ENCODE measurements at places on chromosomes 4 and X.
A peak's percentile ranks its signal among the peaks of the same experiment; 100 is the strongest.

DNA sequence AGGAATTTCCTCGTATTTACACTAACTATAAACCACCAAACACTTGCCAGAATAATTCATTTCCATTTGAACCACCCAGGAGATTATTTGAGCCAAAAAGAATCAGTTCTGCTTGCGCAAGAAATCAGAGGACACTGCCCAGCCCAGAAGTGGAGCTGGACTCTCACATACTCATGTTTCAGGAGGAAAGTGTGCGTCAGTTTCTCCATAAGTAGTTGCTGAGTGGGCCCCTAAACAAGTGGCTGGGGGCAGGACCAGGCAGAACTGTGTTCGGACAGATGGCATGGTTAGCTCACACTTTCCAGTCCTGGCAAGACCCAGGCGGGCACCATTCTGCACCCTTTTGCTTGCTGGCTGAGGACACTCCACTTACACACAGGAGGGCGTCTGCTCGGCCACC lies 38.8 kb downstream of the BTC start:
- DNase-seq: peak; percentile 28

GRCh38 chr4:54861201-54861600 lies 203.4 kb downstream of the KIT start:
- no peak for DNase-seq

DNA sequence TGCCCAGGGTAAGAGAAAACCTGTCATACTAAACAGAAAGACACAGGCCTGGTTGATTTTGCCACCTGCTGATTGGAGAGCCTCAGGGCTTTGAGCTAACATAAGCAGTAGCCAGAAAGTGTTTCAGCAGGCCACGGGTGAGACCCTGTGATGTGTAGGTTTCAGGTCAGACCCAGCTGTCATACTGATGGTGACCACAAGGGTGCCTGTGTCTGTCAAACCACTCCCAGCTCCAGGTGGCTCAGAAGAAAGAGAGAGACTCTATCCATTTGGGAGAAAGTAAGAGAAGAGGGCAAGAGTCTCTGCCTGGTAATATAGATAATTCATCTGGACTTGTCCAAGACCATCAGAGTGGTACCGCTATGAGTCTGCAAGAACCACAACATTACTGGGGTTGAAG lies 72.8 kb upstream of the NLRP2B start:
- DNase-seq: no peak

DNA sequence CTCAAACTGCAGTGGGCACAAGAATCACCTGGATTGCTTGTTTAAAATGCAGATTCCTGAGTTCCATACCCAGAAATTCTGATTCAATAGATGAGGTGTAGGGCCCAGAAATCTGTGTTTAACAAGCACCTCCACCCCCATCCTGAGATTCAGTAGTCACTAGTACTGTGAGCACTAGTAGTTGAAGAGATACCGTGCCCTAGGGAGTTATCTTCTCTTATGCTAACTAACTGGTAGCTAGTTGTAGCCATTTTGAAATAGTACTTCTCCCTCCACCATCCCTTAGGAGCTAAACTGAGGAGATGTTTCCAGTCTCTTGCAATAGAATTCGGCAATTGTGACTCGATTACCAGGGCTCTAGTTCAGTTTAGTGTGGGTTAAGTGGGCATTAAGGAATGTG lies 18.4 kb downstream of the KLHL34 start:
- no peak for DNase-seq

GRCh38 chrX:40418146-40418812 lies 162.5 kb upstream of the ATP6AP2 start:
- DNase-seq: no peak

- DNase-seq: peak; percentile 28
Observed at GRCh38 chr4:11765849-11766453, 337.3 kb upstream of the HS3ST1 start.

DNA sequence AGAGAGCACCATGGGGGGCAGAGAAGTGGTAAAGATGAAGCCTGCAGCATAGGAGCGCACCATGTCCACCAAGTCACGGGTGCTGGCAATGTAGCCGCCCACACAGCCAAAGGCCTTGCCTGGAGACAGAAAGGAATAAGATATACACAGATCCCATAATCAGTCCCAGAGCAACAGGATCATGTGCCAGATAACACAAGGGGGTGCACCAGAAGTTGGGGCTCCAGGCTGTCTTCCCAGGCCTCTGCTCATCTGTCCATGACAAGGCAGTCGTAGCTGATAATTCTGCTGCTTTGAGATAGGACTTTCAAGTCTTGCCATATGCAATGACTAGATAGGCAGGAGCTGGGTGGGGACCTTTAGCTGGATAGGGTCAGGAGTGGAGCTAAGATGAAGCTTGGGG lies 14.7 kb downstream of the APEX2 start:
- no peak for DNase-seq

DNA sequence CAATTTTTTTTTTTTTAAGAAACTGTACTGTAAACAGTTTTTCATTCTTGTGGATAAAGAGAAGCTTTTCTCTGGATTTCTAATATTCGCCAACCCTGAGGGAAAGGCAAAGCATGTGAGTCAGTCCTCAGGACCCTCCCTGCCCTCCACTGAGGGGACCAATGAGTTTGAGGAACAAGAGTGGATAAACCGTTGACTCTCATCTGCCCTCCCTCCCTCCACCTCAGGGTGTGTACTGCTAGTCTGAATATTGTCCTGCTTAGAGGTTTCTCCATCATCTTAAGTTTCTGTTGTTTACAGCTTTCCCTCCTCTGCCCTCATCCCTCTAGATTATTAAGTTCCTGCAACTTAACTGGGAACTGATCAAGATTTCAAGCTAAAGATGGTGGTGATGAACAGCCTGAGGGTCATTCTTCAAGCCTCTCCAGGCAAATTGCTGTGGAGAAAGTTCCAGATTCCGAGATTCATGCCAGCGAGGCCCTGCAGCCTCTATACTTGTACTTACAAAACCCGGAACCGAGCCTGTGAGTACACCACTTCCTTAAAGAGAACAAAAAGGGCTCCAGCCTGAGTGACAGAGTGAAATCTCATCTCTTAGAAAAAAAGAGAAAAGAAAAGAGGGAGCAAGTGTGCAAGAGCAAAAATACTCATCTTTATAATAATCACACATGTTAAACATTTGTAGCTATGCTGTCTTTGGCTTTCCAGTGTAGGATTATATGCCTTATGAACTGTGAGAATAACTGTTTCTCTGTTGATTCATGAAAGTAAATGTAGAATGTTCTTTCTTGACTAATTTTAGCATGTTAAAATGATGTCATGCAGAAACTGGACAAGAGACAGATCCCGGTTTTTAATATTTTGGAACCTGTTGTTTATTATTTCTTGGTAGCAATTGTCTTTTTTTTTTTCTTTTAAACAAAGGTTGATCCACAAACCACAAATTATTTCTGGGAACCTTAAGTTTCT lies 11.9 kb downstream of the CA5B start:
- peak; percentile 38 for DNase-seq

DNA sequence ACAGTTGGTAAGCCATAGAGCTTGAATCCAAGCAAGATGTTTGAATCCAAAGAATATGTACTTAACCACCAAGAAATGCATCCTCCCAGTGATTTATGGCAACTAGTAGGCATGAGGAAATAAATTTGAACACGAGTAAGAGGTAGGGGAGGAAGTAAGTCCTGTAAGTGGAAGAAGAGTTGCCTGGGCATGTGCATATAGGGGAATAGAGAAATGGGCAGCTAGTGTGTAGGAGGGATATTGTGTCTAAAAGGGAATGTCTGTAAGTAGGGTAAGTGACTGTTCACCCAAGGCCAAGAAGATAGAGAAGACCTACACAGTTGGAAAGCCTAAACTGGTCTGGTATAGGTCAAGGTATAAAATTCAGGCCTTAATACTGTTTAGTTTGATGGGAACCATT lies 4.6 kb downstream of the SH3BGRL start:
- DNase-seq: no peak

DNA sequence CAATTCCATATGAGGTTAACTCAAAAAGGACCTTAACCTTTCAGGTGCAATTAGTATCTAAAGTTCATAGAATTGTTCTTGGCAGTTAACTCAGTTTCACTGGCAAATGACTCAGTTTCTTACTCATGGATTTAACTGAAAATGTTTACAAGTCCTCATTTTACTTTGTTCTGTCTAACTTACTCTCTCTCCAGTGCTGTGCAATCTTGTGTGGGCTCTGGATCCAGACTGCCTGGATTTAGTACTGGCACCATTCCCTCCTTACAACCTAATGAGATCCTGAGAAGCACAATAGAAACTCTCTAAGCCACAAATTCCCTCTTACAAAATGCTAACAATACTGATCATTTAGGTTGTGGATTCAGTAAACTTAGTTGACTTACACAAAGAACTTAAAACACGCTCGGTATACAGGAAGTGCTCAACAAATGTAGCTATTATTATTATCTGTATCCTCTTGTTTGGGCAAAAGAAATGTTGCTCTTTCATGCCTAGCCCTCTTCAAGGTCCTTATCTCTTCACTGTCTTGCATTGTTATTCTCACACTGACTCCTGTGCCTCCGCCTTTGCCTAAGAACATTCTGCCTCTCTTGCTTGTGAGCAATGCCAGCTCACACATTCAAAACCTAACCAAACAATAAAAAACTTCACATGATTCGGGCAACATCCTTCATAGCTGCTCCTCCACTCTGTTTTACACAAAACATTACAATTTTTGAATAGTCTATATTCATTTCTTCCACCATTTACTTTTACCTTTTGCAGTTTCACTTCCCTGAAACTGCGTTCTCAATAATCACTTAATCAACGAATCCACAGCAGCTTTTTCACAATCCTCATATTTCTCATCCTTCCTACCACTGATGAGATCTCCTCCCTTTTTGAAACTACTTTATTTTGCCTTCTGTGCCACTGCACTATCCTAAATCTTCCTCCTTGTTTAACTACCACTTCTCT lies 91.8 kb downstream of the PDE5A start:
- no peak for DNase-seq

DNA sequence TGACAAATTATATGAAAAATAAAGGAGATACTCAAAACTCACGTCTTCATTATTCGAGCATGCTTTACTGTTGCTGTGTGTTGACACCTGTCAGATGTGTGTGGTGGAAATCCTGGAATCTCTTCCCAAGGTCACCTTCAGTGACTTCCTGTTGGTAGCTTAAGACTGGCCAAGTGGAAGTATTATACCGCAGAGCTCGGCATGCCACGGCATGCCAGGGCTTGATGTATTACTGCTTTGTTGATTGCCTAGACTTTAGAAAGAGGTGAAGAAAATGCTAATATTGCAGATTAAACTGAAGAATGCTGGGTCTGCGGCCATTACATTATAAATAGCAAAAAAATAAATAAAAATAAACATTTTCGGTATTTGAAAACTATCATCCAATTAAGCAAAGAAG lies 4.6 kb downstream of the TREX2 start:
- DNase-seq: no peak

- no peak for DNase-seq
Observed at GRCh38 chrX:116246261-116246660, 75.7 kb downstream of the AGTR2 start.

DNA sequence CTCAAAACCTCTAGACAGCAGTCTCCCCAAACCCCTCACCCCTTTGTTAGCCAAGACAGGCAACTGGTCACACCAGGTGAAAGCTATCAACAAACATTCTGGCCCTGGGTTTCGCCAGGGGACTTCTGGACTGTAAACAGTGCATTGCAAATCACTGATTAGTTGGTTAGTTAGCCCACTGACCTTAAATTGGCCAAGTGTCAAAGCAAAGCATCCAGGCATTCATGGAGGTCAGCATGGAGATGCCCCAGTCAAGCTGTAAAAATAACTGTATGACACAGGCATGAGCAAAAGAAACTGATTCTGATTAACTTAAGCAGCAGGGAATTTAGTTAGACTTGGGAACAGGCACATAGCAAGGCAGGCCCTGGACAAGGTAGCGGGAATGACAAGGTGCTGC lies 156.0 kb upstream of the TTC29 start:
- DNase-seq: no peak

GRCh38 chr4:184408021-184408683 lies 66.2 kb downstream of the IRF2 start:
- DNase-seq: no peak

DNA sequence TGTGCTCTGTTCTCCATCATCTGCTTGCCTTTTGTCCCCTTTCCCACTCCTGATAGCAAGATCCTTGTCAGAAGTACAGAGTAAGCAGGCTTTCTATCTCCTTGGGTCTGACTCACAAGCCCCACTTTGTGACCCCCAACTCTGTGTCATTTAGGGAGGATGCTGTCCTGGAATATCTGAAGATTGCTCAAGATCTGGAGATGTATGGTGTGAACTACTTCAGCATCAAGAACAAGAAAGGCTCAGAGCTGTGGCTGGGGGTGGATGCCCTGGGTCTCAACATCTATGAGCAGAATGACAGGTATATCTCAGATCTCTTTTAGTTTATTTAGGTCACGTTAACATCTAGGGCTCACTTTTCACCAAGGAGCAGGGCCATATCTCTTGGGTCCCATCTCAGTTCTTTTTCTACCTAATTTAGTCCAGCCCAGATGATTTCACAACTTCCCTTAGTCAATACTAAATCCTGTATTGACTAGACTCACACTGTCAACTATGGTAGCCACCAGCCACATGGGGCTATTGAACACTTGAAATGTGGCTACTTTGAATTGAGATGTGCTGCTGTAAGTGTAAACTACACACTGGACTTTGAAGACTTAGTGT lies 64.3 kb downstream of the MSN start:
- no peak for DNase-seq

- no peak for DNase-seq
Observed at GRCh38 chrX:118128724-118129123, 12.1 kb upstream of the KLHL13 start.

DNA sequence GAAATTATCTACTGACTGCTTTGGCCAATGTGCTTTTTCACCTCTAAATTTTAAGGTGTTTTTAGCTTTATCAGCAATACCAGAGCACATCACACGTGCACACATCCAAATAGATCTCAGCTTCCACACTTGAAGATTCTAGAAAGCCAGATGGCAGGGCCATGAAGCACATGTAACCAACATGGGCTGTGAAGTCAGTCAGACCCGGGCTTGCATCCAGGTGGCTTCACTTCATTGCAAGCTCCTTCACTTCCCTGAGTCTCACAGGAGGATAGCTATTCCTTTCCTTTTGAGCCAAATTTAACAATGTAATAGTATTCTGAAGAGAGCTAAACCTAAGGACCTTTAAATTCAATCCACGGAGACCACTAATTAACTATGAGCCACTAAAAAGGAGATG lies 86.5 kb downstream of the SH3RF1 start:
- DNase-seq: no peak

- no peak for DNase-seq
Observed at GRCh38 chr4:158236304-158237030, 26.2 kb downstream of the TMEM144 start.

- no peak for DNase-seq
Observed at GRCh38 chrX:57227691-57228090, 58.8 kb upstream of the FAAH2 start.

- DNase-seq: peak; percentile 45
Observed at GRCh38 chr4:56768763-56769162, 52.7 kb downstream of the SPINK2 start.

GRCh38 chrX:13983734-13984133 lies 46.0 kb downstream of the GEMIN8 start:
- no peak for DNase-seq

DNA sequence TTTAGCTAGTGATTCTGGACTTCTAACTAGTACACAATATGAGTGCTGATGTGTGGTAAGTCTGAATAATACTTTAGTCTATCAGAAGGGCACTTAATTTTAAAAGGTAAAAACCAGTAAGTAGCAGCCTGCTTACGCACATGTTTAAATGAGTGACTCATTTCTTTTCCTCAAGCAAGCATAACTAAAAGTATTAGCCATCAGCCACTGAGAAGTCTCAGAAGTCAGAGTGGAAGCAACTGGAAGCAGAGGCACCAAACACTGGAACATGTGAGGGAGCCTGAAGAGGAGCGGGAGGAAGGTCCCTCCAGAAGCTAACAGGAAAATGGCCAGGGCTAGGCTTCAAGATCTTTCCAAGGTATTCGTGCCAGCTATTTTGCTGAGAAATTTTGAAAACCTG lies 257.7 kb downstream of the RAPGEF2 start:
- DNase-seq: no peak

Measured in colonic mucosa (tissue), 4 donors.